Activated naive CD8-positive, alpha-beta T cell treated with anti-CD3 and anti-CD28 coated beads for 36 hours (primary cell): ENCODE measurements at places on chromosomes 12 and 14. TPM values are rescaled to one million over a fixed set of nuclear protein-coding genes. Genes with fewer than 3 reads are reported as not detected.

DNA sequence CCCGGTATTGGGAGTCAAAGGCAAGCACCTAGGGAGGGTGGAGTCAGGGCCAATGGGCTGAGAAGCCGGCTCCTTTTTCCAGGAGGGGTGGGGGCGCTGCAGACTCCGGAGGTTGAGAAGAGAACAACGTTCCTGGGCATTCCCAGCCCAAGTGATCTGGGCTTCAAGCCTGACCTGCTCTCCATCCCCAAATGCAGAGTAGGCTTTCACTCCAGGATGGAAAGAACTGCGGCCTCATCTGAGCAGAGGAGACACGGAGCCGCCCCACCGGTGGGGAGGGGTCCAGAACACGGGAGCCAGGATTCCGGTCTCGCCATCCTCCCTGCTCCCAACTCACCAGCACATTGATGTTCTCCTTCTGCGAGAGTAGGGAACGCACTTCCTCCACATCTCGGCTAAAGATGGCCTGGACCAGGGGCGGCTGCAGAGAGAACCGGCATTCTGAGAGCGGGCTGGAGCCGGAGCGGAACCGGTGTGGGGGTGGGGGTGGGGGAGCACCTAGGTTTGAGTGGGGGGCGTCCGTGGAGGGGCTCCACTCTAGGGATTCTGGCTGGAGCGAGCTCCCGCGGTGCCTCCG is 605 bp downstream of the ANKRD52 start:
- H3K36me3 ChIP-seq: peaks cover 9% of the 10 kb centered on the region
- peak; percentile 13 for DNase-seq
- H3K27ac ChIP-seq: peak overlapping the region; percentile 74
- H3K4me3 ChIP-seq: peak overlapping the region; percentile 88
- H3K4me1 ChIP-seq: peaks cover 17% of the 10 kb centered on the region
- H3K27me3 ChIP-seq: no peaks in the 10 kb centered on the region

- no peak overlapping the region for H3K27ac ChIP-seq
- peaks cover 1% of the 10 kb centered on the region for H3K36me3 ChIP-seq
- no peak overlapping the region for H3K4me3 ChIP-seq
- H3K27me3 ChIP-seq: no peaks in the 10 kb centered on the region
- no peak for DNase-seq
Observed at GRCh38 chr12:69467366-69467765, 2.8 kb upstream of the FRS2 start.

- H3K27ac ChIP-seq: no peak overlapping the region
- no peaks in the 10 kb centered on the region for H3K4me1 ChIP-seq
- peaks cover 12% of the 10 kb centered on the region for H3K27me3 ChIP-seq
- H3K4me3 ChIP-seq: no peak overlapping the region
- H3K36me3 ChIP-seq: no peaks in the 10 kb centered on the region
- DNase-seq: no peak
Observed at GRCh38 chr14:36462890-36463289, 57.1 kb downstream of the NKX2-1 start.

DNA sequence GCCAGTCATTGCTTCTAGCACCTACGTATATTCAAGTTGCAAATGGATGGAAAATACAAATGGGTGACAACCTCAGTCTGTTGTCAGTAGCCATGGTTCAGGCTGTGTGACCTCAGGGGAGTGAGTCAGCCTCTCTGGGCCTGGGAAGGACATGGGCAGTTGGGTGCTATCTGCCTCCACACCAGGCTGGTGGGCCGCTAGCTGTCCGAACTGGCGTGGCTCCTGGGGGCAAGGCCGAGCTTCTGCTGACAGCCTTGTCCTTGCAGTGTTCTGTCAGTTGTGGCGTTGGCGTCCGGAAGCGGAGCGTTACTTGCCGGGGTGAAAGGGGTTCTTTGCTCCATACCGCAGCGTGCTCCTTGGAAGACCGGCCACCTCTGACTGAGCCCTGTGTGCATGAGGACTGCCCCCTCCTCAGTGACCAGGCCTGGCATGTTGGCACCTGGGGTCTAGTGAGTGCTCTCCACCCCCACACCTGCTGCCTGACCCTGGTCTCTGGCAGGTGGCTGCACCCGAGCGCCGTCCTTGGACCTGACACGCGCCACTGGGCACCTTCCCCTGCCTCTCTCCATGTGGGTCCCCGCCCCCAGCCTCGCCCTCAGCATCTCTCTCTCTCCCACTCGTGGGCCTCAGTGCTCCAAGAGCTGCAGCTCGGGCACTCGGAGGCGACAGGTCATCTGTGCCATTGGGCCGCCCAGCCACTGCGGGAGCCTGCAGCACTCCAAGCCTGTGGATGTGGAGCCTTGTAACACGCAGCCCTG is 17.1 kb downstream of the PAPLN start:
- H3K36me3 ChIP-seq: no peaks in the 10 kb centered on the region
- no peak overlapping the region for H3K27ac ChIP-seq
- no peaks in the 10 kb centered on the region for H3K27me3 ChIP-seq
- peaks cover 4% of the 10 kb centered on the region for H3K4me1 ChIP-seq
- no peak for DNase-seq

- H3K4me1 ChIP-seq: no peaks in the 10 kb centered on the region
- H3K36me3 ChIP-seq: peaks cover 2% of the 10 kb centered on the region
- DNase-seq: no peak
- H3K27me3 ChIP-seq: no peaks in the 10 kb centered on the region
Observed at GRCh38 chr12:37546901-37547475, 769.6 kb upstream of the ALG10B start.

DNA sequence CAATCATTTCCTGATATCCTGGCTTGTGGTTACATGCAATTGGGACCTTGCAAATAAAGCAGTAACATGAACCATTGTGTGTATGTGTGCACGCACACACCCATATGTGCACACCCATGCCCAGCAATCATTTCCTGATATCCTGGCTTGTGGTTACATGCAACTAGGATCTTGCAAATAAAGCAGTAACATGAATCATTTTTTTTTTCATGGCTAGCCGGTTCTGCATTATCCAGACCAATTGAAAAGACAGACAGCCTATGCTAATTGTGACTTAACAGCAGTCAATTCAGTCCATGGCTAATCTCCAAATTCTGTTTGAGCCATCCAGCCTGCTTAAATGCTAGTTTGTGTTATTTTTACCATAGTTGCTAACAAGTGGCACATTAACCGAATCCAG is 134.3 kb downstream of the TTC7B start:
- H3K4me1 ChIP-seq: peaks cover 24% of the 10 kb centered on the region
- H3K27me3 ChIP-seq: peaks cover 5% of the 10 kb centered on the region
- no peak overlapping the region for H3K4me3 ChIP-seq
- H3K36me3 ChIP-seq: no peaks in the 10 kb centered on the region

- no peak overlapping the region for H3K27ac ChIP-seq
- H3K4me3 ChIP-seq: no peak overlapping the region
- peaks cover 5% of the 10 kb centered on the region for H3K27me3 ChIP-seq
- H3K36me3 ChIP-seq: no peaks in the 10 kb centered on the region
- no peak for DNase-seq
Observed at GRCh38 chr12:93521225-93522080, 51.0 kb upstream of the SOCS2 start.

DNA sequence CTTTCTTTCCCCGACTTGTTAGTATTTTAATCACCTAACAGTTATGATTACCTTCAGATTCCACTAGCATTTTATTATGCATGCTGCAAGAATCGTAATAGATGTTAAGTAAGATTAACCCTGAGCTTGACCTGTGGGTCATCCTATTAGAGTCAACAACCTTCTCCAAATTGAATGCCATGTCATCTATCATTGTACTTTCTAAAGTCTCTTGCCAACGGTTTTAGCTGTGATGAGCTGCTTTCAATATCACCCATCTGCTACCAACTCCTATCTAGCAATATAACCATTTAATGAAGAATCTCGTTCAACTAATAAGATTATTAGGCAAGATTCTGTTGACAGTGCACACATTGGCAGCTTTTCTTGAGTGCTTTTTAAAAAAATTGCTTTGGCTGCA is 33.7 kb downstream of the DACT1 start:
- H3K4me3 ChIP-seq: no peak overlapping the region
- H3K27ac ChIP-seq: no peak overlapping the region
- no peak for DNase-seq
- no peaks in the 10 kb centered on the region for H3K36me3 ChIP-seq

DNA sequence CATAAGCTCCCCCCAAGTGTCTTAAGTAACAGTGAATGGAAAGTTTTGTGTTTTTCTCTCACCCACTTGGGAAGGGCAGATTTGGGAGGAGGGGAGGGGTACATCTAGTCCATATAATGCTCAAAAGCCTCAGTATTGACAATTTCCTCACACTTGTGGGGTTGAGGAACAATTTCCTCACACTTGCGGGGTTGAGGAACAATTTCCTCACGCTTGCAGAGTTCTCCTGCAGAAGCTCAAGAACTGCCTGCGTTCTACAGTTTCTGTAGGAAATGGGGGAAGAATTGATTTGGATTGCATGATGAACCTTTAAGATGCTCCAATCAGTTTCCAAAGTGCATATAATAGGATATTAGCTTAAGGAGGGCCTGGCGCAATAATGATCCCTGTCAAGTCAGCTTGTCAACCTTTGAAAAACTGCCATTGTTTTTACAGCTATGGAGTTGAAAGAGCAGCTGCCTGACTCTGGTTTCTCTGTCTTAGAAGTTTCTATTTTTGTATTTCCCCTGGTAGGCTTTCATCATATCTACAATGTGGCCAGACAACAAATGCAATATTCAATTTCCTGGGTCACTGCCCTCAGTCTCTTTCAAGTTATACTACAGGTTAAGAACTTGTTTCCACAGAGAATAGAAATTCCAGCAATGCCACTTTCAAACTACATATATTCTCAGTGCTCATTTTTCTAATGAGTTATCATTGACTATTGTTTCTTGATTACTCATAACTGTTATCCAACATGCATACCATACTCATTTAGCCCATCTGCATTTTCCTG is 66.5 kb downstream of the PLEKHG7 start:
- no peaks in the 10 kb centered on the region for H3K27me3 ChIP-seq
- no peak overlapping the region for H3K4me3 ChIP-seq
- DNase-seq: no peak
- peaks cover 3% of the 10 kb centered on the region for H3K36me3 ChIP-seq
- H3K27ac ChIP-seq: peak overlapping the region; percentile 54

- H3K36me3 ChIP-seq: no peaks in the 10 kb centered on the region
- no peaks in the 10 kb centered on the region for H3K27me3 ChIP-seq
- no peaks in the 10 kb centered on the region for H3K4me1 ChIP-seq
- H3K4me3 ChIP-seq: no peak overlapping the region
Observed at GRCh38 chr14:69269381-69269780, 9.4 kb downstream of the GALNT16 start.

ADAM21 gene
- 0.23 TPM for total RNA-seq

DPPA3 gene
- total RNA-seq: not detected

GDF3 gene
- not detected for total RNA-seq

ANO2 gene
- total RNA-seq: not detected

P2RX2 gene
- not detected for total RNA-seq
